ENCODE measurements at places on chromosomes 1 and 21.

DNA sequence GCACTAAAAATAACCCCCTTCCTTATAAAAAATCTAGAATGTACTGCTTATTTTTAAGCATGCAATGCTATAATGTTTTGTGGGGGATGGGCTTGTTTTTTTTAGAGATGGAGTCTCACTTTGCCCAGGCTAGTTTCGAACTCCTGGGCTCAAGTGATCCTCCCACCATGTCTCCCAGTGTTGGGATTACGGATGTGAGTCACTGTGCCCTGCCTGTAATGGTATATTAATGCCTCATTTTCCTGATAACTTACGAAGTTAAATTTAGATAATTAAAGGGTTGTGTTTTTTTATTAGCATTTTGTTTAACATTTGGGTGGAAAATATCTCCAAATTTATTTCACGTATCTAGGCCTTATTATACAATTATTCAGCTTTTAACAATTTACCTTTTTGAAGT lies 6.5 kb downstream of the RNF11 start:
- DNase-seq: no peak

DNA sequence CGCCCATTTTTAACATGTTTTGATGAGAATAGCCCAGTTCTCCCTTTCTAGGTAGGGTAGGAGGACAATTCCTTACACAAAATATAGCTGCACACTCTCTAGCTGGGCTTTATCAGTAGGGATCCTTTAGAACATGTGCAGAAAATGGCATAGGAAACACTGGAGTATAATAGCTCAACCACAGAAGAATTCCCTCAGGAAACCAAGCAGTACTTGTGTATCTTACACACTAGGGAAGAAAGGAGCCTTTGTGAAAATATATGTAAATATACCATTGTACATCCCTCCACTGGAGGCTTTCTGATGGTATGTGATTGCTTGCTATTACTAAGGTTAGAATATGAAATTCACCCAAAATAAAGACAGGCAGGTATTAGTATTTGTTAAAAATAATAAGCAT lies 153.5 kb downstream of the LRRC40 start:
- no peak for DNase-seq

DNA sequence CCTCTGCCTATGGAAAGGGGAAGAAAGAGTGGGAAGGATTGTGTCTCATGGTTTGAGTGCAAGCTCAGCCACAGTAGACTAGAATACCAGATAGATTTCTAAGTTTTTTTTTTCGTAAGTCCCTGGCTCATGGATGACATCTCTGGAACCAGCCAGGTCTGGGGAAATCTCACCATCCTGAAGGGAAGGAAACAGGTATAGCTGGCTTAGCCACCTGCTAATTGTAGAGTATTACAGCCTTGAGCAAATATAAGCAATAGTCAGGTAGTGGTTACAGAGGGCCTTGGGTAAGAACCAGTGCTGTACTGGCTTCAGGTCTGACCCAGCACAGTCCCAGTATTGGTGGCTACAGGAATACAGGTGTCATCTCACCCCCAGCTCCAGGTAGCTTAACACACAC lies 500.9 kb upstream of the PRMT6 start:
- DNase-seq: no peak

- no peak for DNase-seq
Measured at GRCh38 chr1:24911651-24912155, 18.4 kb downstream of the RUNX3 start.

- DNase-seq: no peak
Measured at GRCh38 chr1:245389873-245390272, 235.1 kb downstream of the KIF26B start.

DNA sequence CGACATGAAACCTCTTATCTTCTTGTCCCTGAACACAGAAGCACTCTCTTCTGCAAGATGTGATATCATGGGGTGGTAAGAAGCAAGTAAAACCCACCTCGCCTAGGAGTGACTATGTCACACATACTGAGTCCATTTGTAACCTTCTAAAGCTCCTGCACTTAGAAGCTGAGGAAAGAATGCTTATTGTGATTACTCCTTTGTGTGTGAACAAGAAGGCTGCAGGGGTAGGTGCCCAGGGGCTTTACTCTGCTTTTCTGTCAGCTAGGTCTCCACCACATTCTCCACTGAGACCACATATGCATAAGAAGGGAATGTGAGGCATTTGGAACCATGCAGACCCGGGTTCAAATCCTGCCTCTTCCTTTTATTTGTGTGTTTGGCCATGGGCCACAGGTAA lies 144.3 kb downstream of the DMRTA2 start:
- no peak for DNase-seq

GRCh38 chr21:36188937-36189336 lies 32.3 kb downstream of the DOP1B start:
- no peak for DNase-seq

- no peak for DNase-seq
Measured at GRCh38 chr1:21919520-21919919, 17.6 kb downstream of the HSPG2 start.

- no peak for DNase-seq
Measured at GRCh38 chr21:36127977-36128376, 6.9 kb upstream of the CBR3 start.

GRCh38 chr1:15424981-15425380 lies 13.3 kb upstream of the CTRC start:
- DNase-seq: no peak

DNA sequence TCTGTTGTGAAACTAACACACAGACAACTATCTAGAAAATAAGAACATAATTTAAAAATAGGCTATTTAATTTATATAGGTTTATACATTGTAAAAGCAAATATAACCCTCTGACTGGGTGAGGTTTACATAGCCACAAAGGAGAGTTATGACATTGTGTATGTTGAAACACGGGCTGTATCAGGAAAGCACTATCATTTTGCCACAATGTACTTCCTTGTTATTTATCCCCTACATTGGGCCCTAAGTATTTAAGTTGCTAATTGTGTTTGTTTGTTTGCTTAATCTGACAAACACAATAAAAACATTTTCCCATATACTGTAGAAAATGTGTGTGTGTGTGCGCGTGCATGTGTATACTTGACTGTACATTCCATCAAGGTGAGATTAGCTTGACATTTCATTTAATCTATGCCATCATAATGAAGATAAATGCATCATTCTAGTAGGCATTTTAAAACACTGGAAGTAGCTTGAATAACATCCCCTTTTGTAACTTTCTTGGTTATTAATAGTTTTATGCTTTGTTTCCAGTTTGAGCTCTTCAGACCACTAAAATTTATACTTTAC lies 72.1 kb downstream of the RGS13 start:
- no peak for DNase-seq

- no peak for DNase-seq
Measured at GRCh38 chr1:230002164-230002803, 64.8 kb upstream of the GALNT2 start.

DNA sequence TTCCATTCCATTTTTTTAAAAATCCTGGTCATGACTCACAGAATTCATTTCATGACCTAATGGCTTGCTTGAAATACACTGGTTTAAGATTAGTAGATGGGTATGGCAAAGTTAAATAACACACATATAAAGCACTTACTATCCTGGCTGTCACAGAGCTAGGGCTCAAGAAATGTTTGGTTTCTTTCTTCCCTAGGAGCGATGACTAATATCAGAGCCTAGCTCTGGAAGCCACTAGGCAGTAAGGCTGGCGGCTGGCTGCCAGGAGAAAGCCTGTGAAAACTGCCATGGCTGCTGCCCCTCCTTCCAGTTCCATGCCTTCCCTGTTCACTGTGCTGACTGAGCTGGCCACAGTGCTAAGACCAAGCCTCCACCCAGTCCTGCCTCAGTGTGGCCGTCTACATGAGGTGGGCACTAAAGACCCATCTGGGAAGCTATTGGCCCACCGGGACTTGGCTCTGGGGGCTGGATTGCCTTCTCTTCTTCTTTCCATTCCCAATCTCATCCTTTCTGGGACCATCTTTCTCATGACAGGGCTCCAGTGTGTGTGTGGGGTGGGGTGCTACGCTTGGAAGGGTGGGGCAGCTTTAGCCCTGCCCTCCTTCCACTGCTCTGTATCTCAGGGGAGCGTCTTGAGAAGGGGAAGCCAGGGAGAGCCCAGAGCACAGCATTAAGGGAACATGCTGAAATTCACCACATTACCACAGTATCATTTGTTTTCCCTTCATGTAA lies 10.8 kb upstream of the ASCL5 start:
- DNase-seq: no peak

DNA sequence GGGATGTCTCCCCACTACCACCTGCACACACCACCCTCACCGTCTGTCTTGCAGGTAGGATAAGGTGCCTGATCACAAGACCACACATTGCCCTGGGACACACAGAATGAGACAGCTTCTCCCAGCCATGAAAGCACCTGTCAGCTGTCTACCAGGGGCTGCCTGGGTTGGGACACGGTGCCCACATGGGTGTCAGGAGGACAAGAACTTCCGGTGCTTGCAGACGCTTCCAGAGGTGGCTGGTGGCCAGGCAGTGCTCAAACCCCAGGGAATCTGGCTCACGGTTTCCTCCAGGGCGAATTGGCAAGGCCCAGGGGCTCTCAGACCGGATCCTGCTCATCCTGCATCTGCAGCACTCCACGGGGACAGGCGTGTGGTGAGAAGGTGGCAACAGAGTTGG lies 182.6 kb upstream of the ARHGEF16 start:
- DNase-seq: no peak

GRCh38 chr1:45957684-45958083 lies 154.3 kb downstream of the MAST2 start:
- DNase-seq: no peak

GRCh38 chr1:6904476-6905170 lies 119.4 kb downstream of the CAMTA1 start:
- DNase-seq: no peak

GRCh38 chr1:5903031-5903430 lies 89.2 kb downstream of the NPHP4 start:
- no peak for DNase-seq

GRCh38 chr1:81121306-81121705 lies 679.4 kb upstream of the ADGRL2 start:
- DNase-seq: no peak

DNA sequence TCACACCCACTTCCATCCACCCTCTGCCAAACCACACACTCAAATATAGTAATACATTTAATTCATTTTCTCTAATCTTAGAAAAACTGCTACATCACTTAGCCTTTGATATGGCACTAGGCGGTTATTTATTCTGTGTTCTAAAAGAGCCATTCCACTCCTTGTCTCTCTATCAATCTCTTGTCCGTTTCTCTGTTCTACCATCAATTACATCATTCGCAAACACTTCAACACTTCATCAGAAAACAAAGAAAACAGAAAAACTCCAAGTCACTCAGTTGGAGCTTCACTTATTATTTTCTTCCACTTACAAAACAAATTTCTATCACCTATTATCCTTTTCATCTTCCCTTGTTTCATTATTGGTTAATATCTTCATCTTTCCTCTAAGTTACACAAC lies 1523.0 kb downstream of the KCNT2 start:
- no peak for DNase-seq

DNA sequence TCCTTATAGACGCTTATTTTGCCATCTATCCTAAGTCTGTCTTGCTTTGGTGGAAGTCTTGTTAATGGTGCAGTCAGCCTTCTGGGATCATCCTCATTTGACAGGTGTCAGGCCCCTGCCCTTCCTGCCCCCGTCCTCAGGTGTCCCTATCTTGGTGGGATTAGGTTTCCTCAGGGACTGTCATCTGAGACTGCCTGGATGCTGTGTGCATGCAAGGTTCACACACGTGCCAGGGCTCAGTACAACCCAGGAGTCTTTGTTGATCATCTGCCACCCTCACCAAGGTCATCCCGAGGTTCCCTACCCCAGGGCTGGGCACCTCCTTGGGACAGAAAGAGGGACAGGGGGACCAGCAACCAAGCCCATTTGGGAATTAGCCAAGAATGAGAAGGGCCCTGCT lies 18.0 kb downstream of the PADI2 start:
- no peak for DNase-seq

- no peak for DNase-seq
Measured at GRCh38 chr1:91345395-91346005, 59.1 kb downstream of the HFM1 start.

DNA sequence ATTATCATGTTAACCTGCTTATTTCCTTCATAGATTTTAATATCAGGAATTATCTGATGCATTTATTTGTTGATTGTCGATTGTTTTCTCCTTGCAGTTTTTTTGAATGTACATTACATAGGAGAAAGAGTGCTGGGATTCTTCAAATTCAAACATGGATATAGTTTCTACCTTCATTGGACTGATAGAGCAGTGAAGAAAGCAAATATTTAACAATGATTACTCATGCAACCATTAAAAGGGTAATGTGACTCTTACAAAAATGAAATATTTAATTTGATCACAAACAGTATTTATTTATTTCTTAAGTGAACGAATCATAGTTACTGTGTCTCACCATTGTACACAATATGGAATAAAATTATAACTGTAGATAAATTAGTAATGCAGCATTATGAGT lies 350.9 kb downstream of the BRINP3 start:
- no peak for DNase-seq

- no peak for DNase-seq
Measured at GRCh38 chr1:167935216-167936067, 1.0 kb upstream of the DCAF6 start.

GRCh38 chr1:7470904-7471638 lies 300.0 kb upstream of the VAMP3 start:
- no peak for DNase-seq

GRCh38 chr1:109089242-109090015 lies 1.1 kb upstream of the TMEM167B start:
- peak; percentile 53 for DNase-seq

- DNase-seq: no peak
Measured at GRCh38 chr21:45004481-45005247, 64.8 kb downstream of the SLX9 start.

GRCh38 chr1:184424945-184425344 lies 38.1 kb downstream of the C1orf21 start:
- DNase-seq: no peak

DNA sequence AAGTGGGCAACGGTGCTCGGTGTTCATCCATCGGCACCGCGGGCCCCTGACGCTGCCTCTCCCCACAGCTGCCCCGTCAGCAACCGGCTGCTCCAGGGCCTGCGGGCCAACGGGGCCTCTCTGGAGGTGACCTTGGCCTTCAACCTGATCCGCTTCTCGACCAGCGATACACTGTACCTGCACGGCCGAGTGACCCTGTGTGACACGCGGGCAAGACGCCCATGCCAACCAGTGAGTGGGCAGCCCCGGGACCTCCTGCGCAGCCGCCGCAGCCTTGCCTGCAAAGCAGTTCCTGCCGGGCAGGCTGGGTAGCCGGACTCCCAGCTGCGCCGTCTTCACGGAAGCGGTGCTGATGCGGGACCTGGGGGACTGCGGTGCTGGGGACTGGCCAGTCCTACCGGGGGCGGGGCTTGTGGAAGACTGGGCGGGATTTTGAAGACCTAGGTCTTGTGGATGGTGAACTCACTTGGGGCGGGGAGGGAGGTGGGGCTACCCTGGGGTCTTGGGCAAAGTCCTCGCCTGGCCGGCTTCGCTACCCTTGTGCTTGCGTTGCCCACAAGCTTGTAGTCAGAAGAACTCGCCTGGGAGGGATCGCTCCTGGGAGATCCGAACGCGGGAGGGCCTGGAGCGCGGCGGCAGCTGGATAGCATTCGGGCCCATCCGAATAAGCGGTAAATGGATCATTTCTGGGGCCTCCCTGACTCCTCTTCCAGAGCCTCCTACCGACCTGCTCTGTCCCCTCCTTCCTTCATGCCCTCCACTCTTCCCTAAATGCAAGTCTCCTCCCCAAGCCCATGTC lies 8.8 kb upstream of the CEP85 start:
- peak; percentile 57 for DNase-seq
